Activated T-helper 9 cell treated with anti-CD3 and anti-CD28 coated beads, Interleukin-2, amount 50 U/mL, for 16 hours (primary cell): ENCODE measurements at places on chromosomes 3 and 15.

DNA sequence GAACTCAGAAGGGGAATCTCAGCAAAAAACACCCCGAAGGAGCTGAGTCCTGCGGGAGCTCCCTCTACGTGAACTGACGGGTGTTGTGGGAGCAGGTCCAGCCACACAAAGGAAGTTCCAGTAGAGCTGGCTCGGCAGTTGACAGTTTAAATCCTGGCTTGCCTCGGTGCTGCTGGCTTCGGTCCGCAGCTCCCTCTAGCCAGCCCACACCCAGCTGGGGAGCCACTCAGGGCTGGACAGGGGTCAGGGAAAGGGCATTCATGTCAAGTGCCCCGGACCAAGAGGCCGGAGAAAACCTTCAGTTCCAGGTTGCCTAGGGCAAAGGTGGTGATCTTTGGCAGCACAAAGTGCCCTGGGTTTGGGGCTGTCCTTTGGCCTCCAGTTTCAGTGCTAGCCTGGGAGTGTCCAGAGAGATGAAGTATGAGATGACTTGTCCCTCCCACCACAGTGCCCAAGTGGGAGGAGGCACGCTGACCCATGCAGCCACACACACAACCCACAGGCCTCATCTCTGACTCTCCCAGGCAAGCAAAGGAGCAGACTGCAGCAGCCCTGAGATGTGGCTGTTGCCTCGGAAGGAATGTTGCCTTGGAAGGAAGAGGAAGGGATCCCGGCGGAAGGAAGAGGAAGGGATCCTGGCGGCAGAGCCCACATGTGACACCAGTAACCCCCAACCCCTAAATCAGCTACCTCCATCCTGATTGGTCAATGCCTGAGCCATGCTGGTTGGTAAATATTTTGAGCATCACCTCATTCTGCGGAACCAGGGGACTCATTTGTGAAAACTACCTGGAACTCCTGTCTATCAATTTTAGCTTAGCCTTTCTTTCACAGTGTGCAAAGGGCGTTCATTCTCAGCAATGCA is 13.9 kb upstream of the ANPEP start:
- no peak for DNase-seq

DNA sequence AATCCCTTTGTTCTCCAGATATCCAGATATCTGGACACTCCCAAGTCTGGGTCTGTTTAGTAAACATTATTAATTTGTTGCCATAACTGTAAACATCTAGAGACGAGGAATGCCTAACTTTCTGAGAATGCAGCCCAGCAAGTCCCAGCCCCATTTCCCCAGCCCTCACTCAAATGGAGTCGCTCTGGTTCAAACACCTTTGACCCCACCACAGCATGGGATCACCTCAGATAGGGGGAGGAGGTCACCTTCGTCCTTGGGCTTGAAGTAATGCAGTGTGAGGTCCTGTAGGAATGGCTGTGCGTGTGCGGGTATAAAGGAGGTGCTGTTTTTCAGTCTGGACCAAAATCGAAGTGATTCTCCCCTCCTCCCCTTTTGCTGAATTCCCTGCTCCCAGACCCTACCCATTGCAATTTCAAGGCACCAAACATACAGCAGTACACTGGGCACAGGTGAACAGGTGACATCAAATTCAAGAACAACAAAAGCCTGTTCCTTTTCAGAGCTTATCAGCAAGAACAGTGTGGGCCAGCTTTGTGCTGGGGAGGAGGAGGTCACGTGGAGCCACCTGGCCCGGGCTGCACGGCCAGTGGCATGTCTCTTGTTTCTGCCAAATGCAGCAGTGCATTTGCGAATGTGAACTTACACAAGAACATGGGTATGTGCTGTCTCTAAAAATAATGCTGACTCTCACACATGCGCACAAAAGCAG is 57.5 kb upstream of the TRPM1 start:
- DNase-seq, result no peak

- DNase-seq, result no peak
Measured at GRCh38 chr3:55729546-55729945, 242.4 kb upstream of the WNT5A start.

- DNase-seq, result no peak
Measured at GRCh38 chr3:14793126-14793857, 25.5 kb upstream of the FGD5 start.
